Chondrocyte (in vitro differentiated cells): ENCODE measurements at places on chromosomes 3 and 15. TPM values are rescaled to one million over a fixed set of nuclear protein-coding genes. Genes with fewer than 3 reads are reported as not detected.

Gene RBPMS2
- total RNA-seq: 1.8 to 6.0 TPM (median 4.7 TPM) in 3 replicates

DNA sequence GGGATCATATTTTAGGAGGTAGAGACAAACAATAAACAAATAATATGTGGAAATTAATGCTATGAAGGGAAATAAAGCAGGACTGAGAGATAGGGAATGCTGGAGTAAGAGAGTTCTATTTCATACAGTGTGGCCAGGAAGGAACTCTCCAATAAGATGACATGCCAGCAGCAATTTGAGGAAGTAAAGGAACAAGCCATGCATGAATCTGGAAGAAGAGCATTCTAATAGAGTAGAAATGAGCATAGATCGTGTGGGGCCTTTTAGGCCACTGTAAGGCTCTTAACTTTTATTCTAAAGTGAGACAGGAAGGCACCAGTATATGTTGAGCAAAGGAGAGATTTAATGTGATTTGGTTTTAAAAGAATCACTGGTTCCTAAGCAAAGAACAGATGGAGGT, 126.3 kb downstream of the DMXL2 start:
- DNase-seq: no peak

Gene GASK1A
- total RNA-seq: 0.17 TPM in 1 of 3 replicates, not detected in the others

DNA sequence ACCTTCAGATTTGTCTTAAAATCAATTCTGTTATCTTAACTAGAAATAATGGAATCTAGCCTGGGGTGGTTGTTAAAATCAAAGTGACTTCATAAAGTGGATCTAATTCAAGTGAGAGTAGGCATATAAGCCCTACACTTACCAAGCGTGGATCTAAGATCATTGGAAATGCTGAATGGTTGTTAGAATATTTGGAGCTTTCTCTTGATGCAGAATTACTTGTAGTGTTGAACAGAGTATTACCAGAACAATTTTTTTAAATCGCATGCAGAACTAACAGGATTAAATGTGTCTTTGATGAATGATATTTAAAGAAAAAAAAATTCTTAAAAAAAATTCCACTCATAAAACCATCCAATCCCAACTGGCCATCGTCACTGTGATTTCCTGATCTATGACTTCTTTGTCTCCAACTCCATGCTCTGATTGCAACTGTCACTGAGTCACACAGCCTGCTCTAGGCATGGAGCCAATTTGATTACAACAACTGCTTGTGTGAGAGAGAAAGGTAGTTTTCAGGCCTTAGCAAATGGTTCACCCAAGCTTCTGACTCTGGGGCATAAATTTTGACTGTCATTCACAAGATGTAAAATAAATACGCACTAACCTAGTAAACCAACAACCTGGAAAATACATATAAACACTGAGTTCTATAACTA, 25.9 kb upstream of the SPRED1 start:
- DNase-seq: no peak

Gene DLL4
- total RNA-seq: 0.36 to 0.45 TPM in 2 of 3 replicates, not detected in the other

DNA sequence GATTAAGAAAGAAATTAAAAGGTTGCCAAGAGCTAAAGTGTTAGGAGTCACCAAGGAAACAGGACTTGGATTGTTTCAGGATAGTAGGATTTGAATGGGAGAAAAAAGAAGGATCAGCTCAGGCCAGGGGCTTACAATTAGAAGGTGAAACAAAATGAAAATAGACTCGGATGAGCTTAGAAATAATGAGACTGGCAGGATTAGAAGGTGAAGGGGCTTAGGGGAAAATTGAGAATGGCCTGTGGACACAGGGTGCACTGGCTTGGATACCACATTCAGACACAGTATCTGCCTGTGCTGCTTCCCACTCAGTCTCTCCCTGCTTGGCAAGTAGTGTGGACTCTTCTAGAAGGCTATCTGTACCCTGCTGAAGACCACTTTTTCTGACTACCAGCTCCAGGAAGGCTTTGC, 206.1 kb upstream of the ATP10A start:
- no peak for DNase-seq

GRCh38 chr3:123229145-123229544, 27.4 kb downstream of the SEC22A start:
- no peak for DNase-seq

DNA sequence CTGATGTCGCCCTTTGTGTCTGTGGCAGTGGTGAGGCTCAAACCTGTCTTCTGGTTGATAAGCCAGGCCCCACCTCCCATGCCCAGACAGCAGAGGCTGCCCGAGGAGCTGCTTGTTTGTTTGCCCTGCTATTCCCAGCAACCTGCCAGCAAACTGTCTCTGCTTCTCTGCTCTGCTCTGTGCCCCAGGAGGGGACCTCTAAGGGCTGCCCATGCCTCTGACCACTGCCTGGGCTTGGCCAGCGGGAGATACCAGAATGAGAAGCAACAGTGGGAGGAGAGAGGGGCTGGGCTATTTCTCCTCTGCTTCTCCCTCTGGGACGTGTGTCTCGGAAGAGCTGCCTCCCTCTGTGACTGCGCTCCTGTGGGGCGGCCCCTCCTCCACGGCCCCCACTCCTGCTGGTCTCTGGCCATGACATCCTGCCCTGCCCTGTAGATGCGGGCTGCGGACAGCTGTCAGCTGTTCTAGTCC, 213.1 kb downstream of the RPLP1 start:
- DNase-seq: no peak

GRCh38 chr3:171255236-171255806, 204.9 kb downstream of the TNIK start:
- DNase-seq: no peak

GRCh38 chr15:48507416-48508065, 138.0 kb downstream of the FBN1 start:
- no peak for DNase-seq

DNA sequence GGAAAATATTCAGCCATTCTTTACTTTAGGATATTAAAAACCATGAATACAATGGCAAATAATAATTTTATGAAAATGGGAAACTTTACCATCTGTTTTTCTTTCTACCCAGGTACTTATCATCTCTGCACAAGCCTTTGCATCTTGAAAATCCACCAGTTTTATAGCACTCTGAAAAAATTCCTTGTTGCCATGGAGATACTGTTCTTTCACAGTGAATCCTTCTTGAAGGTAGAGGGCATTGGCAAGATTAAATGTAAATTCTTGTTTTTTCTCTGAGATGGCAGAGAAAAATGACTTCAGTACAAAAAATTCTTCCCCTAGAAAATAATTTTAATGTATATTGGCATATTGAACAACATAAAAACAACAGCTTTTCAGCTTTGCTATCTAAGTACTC, 6.9 kb downstream of the SERPINI2 start:
- no peak for DNase-seq

Gene TMEM266
- 0.20 to 1.1 TPM (median 0.23 TPM) in 3 replicates for total RNA-seq

- no peak for DNase-seq
These were observed 180.6 kb downstream of the IL5RA start for GRCh38 chr3:2929574-2929973.

Gene SLC28A1
- not detected in 3 replicates for total RNA-seq

Gene PRR20G
- total RNA-seq: not detected in 3 replicates

DNA sequence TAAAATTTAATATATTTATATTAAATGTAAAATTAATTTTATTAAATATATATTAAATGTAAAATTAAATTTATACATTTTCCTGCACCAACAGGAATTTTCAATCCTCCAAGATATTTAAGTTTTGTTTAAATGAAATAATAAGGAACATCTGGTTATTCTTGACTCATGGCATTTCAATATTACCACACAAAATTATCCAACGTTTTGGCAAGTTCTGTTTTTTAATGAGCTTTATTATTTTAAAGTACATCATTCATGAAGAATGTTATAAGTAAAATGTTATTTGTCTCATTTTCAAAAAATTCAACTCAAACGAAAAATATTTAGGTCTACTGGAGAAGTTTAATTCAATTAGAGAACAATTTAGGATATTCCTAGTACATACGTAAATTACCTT, 811.4 kb downstream of the NAALADL2 start:
- no peak for DNase-seq

- no peak for DNase-seq
These were observed 142.0 kb downstream of the ADAMTS17 start for GRCh38 chr15:100199711-100200286.

GRCh38 chr3:127112796-127113570, 79.9 kb upstream of the PRR23E start:
- no peak for DNase-seq

DNA sequence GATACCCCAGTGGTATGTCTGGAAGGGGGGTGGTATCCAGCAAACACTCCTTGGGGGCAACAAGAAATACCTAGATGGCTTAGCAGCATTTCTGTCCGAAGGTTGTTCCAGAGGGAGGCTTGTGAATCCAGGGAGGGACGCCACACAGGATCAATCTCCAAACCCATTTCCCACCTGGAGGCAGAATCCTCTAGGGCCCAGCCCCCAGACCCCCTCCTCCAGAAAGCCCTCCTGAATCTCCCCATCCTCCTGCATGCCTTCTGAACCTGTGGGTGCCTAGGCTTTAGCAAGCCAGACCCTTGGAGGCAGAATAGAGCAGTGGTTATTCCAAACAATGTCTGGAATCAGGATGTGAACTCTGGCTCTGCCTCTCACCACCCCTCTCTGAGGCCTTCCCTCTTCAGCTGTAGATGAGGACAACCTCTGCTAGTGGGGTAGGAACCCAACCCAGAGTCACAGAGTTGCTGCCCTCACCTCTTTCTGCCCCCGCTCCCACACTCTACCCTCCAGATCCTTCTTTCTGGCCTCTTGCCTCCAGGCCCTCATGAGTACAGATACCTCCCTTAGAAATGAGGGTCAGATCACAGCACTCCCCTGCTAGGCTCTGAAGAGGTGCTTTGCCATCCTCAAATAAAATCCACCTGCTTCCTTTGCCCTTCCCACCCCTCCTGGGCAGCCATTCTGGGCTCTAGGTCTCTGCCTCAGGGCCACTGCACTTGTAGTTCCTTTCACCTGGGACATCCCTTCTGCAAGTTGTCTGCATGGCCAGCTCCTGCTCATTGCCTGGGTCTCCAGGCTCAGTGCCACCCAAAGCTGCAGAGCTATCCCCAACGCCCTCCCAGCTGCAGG, 8.1 kb downstream of the CISH start:
- DNase-seq: no peak

- no peak for DNase-seq
These were observed at the start of gene LSMEM2 for GRCh38 chr3:50278880-50279224. TSS of gene LSMEM2 (plus strand) at chr3:50279087. CDS start at chr3:50279114, 27 bp downstream.

Gene HGD
- total RNA-seq: 0.27 to 0.40 TPM in 2 of 3 replicates, not detected in the other

DNA sequence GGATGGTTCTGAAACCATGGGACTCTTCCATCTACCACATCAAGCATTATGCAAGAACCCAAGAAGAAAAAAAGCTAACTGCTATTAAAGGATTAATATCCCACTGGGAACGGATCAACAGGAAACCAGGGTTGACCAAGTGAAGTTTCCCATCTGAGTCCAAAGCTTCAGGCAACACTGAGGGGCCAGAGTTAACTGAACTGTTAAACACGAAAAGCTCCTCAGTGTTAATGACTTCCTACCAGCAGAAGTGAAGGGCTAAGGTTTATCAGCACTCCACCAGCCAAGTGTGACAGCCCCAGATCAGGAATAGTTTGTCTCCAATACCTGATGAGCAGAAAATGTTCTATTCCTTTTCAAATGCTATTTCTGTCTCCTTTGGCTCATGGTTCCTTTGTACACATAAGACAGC, 36.7 kb downstream of the PTPN9 start:
- DNase-seq: no peak

- no peak for DNase-seq
These were observed 28.8 kb downstream of the GOLGA6A start for GRCh38 chr15:74053517-74053916.

Gene DAPK2
- total RNA-seq: 1.2 to 1.6 TPM (median 1.3 TPM) in 3 replicates

Gene IL20RB
- total RNA-seq: 0.92 to 1.2 TPM (median 0.94 TPM) in 3 replicates

Gene GOLGA8H
- total RNA-seq: 1.1 to 1.8 TPM (median 1.4 TPM) in 3 replicates

DNA sequence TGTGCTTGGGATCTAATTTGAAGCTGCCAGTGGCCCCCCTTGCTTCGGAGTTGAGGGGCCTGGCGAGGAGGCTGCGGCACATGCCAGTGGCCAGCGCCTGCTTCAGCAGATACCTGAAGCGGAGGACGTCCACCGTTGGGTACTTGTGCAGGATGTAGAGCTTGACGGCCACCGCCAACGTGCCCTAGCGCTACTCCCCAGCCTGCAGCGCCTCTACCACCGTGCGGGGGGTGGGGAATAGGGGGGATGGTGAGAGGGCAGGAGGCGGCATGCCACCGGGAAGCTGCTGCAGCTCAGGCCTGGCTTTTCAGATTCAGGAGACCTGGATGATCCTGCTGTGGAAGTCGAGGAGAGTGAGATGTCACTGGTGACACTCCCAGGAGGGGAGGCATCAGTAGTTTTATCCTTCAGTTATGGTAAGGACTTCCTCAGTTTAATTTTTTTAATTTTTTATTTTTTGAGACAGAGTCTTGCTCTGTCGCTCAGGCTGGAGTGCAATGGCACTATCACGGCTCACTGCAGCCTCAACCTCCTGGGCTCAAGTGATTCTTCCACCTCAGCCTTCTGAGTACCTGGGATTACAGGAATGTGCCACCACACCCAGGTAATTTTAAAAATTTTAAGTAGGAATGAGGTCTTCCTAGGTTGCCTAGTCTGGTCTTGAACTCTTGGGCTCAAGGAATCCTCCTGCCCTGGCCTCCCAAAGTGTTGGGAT, 150.6 kb upstream of the FRMD4B start:
- DNase-seq: no peak

DNA sequence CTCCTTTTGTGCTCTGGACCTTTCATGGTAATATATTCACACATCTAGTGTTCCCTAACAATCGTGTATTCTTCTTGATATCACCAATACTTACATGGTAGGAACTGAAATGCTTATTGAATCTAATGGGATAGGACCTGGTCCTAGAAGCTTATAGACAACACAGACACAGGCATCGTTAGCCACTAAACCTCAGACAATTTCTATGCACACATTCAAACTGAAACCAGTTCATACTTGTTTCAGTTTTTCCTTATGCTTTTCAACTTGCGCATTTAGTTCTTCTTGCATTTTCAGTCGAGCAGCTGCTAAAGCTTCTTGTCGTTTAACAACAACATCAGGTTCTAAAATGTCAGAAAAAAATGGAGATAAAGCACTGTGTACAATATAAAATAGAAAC, 2.3 kb downstream of the SELENOS start:
- no peak for DNase-seq

DNA sequence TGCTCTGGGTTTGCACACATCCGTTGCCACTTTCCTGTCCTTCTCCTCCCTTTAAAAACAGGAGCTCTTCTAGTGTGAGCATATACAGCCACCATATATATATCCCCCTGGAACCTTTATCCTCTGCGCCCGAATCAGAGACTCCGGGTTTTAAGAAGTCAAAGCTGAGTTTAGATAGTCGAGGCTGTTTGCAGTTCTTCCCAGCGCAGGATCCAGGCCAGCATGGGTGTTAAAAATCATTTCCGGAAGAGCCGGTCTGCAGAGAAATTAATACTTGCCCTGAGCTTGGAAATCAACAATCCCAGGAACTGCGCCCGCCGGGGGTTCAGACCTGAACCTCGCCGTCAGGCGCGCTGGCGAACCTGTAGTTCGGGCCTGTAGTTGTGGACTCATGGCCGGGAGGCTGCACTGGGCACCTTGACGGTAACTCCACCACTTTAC, 2.3 kb downstream of the SHOX2 start:
- no peak for DNase-seq

GRCh38 chr15:100061944-100062343, 279.8 kb downstream of the ADAMTS17 start:
- no peak for DNase-seq

Gene TMEM44
- 14.5 to 25.1 TPM (median 25.0 TPM) in 3 replicates for total RNA-seq

Gene ALS2CL
- 1.4 to 5.2 TPM (median 3.6 TPM) in 3 replicates for total RNA-seq
